ENCODE measurements at places on chromosomes 1 and 21.
A peak's percentile ranks its signal among the peaks of the same experiment; 100 is the strongest.

GRCh38 chr1:206070627-206071304, 17.8 kb downstream of the RHEX start:
- H3K4me3 ChIP-seq: no peak overlapping the region
- no peaks in the 10 kb centered on the region for H3K27me3 ChIP-seq
- DNase-seq: no peak

- H3K36me3 ChIP-seq: no peaks in the 10 kb centered on the region
- DNase-seq: no peak
- H3K27me3 ChIP-seq: no peaks in the 10 kb centered on the region
- no peak overlapping the region for H3K4me3 ChIP-seq
These were observed 111.3 kb downstream of the GREM2 start for GRCh38 chr1:240500647-240501046.

DNA sequence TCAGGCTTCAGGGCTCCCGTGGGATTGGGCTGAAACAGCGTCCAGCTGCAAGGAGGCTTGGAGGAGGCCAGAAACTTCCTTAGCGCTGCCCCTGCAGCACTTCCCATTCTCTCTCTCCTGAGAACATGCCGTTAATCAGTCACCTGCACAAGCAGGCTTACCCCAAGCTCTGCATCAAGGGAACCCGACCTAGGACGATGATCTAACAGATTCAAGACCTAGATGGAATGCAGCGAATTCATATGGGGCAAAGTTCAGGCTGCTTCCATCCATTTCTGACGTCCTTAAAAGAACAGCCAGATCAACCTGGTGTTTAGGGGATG, 114.1 kb downstream of the ERG start:
- no peak overlapping the region for H3K4me3 ChIP-seq
- H3K36me3 ChIP-seq: no peaks in the 10 kb centered on the region
- no peak for DNase-seq
- no peaks in the 10 kb centered on the region for H3K4me1 ChIP-seq
- no peak overlapping the region for H3K27ac ChIP-seq
- H3K27me3 ChIP-seq: peaks cover 19% of the 10 kb centered on the region

GRCh38 chr21:37547615-37548200, 181.1 kb downstream of the DYRK1A start:
- H3K4me3 ChIP-seq: no peak overlapping the region
- no peak overlapping the region for H3K27ac ChIP-seq
- DNase-seq: no peak
- peaks cover 3% of the 10 kb centered on the region for H3K4me1 ChIP-seq

DNA sequence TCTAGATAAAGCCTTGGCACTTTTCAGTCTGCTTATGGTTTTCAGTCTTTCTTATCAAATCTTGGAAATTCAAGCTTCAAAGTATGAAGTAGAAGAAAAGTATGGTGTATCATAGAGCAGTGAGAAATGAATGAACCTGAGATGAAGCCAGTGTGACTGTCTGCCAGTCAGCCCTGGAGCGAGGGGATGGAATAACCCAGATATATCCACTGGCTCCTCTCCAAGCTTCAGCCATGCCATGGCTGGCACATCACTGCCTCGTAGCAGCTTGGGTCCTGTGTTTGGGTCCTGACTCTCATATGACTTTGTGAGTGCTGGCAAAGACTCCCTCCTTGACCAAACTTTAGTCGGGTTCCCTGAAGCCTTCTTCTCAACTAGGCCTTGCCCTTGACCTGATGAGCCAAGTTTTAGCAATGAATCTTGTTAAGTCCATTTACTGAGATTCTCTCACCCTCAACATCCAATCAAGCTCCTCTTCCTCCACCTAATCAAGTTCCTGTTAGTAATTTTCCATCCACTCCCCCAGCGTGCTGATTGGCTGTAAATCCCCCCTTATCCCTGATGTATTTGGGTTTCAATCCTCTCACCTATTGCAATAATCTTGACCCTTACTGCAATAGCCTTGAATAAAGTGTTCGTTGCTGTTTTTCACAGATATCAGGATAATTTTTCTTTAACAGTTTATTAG, 62.5 kb upstream of the PRDX6 start:
- H3K27me3 ChIP-seq: no peaks in the 10 kb centered on the region
- no peak overlapping the region for H3K4me3 ChIP-seq
- H3K27ac ChIP-seq: no peak overlapping the region
- no peak for DNase-seq
- H3K4me1 ChIP-seq: peaks cover 11% of the 10 kb centered on the region

GRCh38 chr1:209526137-209526536, 57.4 kb upstream of the CAMK1G start:
- no peak for DNase-seq
- no peak overlapping the region for H3K4me3 ChIP-seq
- H3K27ac ChIP-seq: no peak overlapping the region
- peaks cover 8% of the 10 kb centered on the region for H3K27me3 ChIP-seq

DNA sequence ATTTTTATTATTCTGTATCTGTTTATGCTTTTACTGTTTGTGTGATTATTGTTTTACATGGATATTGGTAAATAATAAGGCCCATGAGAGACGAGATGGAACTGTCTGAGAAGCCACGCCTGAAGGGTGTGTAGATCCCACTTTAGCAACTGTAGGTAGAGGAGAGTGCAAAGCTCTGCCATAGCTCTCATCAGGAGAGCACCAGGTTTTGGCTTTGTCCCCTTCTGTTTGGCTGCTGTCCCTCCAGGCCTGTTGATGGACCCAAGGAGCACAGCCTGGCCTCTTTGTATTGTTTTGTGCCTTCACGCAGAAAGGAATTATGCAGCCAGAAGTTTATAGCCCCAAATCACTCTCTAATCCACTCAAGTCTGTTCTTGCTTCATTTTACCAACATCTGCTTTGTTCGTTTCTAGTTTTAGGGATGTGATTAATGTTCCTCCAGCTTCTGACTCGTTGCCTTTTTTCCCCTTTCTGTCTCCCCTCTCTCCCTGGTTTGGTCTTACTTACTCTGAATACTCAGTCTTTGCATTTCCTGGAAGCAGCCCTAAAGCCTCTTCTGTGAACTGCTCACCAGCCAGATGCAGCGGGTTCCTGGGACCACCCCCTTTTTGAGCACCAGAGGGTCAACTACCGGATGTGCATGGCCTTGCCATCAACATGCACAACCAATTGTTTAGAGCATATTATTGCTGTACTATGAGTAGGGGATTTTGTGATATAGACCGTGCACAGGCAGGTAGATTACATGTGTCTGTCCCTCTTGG, 127.3 kb downstream of the HHAT start:
- H3K36me3 ChIP-seq: no peaks in the 10 kb centered on the region
- no peak for DNase-seq
- H3K27me3 ChIP-seq: no peaks in the 10 kb centered on the region
- H3K4me1 ChIP-seq: no peaks in the 10 kb centered on the region
- no peak overlapping the region for H3K27ac ChIP-seq
- H3K4me3 ChIP-seq: no peak overlapping the region

GRCh38 chr21:27837936-27838335, 871.0 kb upstream of the ADAMTS5 start:
- H3K36me3 ChIP-seq: no peaks in the 10 kb centered on the region
- no peak for DNase-seq
- H3K27ac ChIP-seq: no peak overlapping the region
- H3K4me1 ChIP-seq: no peaks in the 10 kb centered on the region
- H3K4me3 ChIP-seq: no peak overlapping the region

GRCh38 chr1:235993652-235994051, 71.2 kb downstream of the NID1 start:
- no peaks in the 10 kb centered on the region for H3K36me3 ChIP-seq
- H3K4me3 ChIP-seq: no peak overlapping the region
- no peak for DNase-seq
- H3K4me1 ChIP-seq: peaks cover 20% of the 10 kb centered on the region
- H3K27ac ChIP-seq: no peak overlapping the region

DNA sequence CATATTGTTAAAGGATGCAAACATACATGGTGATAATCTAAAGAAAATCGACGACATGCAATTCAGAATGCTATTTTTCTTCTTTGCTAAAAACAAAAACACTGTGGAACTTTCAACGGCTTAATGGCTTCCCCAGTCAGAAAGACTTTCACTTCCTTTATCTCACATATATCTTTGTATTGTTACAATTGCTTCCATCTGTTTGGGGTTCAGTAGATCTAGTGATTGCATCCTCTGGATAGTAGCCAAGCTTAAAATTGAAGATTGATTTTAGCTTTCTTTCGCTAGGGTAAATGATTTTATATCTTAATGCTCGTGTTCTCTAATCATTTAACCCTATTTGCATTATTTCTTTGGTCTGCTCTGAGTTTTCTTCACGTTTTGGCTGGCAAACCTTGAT, 31.8 kb upstream of the ADAMTS1 start:
- H3K36me3 ChIP-seq: no peaks in the 10 kb centered on the region
- no peak overlapping the region for H3K4me3 ChIP-seq
- DNase-seq: no peak
- no peaks in the 10 kb centered on the region for H3K27me3 ChIP-seq

- no peak overlapping the region for H3K27ac ChIP-seq
- H3K4me1 ChIP-seq: peaks cover 2% of the 10 kb centered on the region
- DNase-seq: no peak
- no peaks in the 10 kb centered on the region for H3K36me3 ChIP-seq
- peaks cover 40% of the 10 kb centered on the region for H3K27me3 ChIP-seq
- no peak overlapping the region for H3K4me3 ChIP-seq
These were observed 221.1 kb downstream of the NPHP4 start for GRCh38 chr1:5770981-5771765.

- H3K4me3 ChIP-seq: no peak overlapping the region
- no peak for DNase-seq
- no peaks in the 10 kb centered on the region for H3K4me1 ChIP-seq
- H3K36me3 ChIP-seq: no peaks in the 10 kb centered on the region
These were observed 157.8 kb downstream of the PRDM16 start for GRCh38 chr1:3226701-3227350.

DNA sequence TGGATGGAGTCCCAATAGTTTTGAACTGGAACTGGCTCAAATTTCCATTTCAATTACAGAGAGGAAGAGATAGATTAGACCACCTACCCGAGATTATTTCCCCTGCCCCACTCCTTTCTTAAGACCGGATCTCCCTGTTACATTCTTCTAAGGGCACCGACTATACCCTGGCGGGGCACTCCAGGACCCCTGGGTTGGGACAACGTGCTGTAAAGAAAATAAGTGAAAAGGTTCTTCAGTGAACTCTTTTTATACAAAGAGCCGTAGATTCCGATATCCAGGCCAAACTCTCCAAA, 6.7 kb downstream of the NR5A2 start:
- no peak overlapping the region for H3K4me3 ChIP-seq
- no peaks in the 10 kb centered on the region for H3K36me3 ChIP-seq
- peaks cover 28% of the 10 kb centered on the region for H3K4me1 ChIP-seq
- peaks cover 30% of the 10 kb centered on the region for H3K27me3 ChIP-seq
- no peak for DNase-seq
- H3K27ac ChIP-seq: no peak overlapping the region

DNA sequence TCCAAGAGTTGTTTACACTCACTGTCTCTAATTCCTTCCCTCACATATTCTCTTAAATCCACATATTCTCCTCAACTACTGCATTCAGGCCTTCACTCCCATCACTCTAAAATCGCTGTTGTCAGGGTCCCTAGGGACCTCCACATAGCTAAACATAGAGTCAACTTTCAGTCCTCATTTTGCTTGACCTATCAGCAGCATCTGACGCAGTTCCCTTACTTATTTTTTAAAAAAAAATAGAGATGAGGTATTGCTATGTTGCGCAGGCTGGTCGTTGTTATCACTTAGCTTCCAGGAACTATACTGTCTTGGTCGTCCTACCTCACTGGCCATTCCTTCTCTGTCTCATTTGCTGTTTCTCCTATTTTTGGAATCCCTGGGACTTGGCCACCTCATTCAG, 11.7 kb upstream of the PLEKHO1 start:
- DNase-seq: no peak
- H3K4me1 ChIP-seq: no peaks in the 10 kb centered on the region
- H3K27me3 ChIP-seq: no peaks in the 10 kb centered on the region
- H3K27ac ChIP-seq: no peak overlapping the region

- H3K4me1 ChIP-seq: no peaks in the 10 kb centered on the region
- H3K4me3 ChIP-seq: no peak overlapping the region
- no peak for DNase-seq
- H3K27ac ChIP-seq: no peak overlapping the region
- no peaks in the 10 kb centered on the region for H3K27me3 ChIP-seq
These were observed 214.6 kb upstream of the NCAM2 start for GRCh38 chr21:20783611-20784010.

DNA sequence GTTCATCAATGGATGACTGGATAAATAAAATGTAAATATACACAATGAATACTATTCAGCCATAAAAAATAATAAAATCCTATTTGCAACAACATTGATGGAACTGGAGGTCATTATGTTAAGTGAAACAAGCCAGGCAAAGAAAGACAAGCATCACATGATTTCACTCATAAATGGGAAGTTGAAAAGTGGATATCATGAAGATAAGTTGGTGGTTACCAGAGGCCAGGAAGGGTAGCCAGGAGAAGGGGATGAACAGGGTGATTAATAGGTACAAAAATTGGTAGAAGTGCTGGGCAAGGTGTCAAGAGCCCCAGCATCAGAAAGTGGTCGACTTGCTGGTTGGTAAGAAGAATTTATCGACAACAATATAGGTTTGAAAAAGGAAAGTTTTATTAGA, 1.3 kb upstream of the PARK7 start:
- DNase-seq: no peak
- H3K4me3 ChIP-seq: no peak overlapping the region
- H3K27me3 ChIP-seq: no peaks in the 10 kb centered on the region
- H3K4me1 ChIP-seq: peaks cover 48% of the 10 kb centered on the region
- H3K27ac ChIP-seq: peak overlapping the region; percentile 89

GRCh38 chr1:204463125-204464060, 31.2 kb downstream of the PIK3C2B start:
- H3K4me3 ChIP-seq: no peak overlapping the region
- H3K36me3 ChIP-seq: peaks cover 42% of the 10 kb centered on the region
- H3K27me3 ChIP-seq: no peaks in the 10 kb centered on the region
- peaks cover 58% of the 10 kb centered on the region for H3K4me1 ChIP-seq
- no peak overlapping the region for H3K27ac ChIP-seq

DNA sequence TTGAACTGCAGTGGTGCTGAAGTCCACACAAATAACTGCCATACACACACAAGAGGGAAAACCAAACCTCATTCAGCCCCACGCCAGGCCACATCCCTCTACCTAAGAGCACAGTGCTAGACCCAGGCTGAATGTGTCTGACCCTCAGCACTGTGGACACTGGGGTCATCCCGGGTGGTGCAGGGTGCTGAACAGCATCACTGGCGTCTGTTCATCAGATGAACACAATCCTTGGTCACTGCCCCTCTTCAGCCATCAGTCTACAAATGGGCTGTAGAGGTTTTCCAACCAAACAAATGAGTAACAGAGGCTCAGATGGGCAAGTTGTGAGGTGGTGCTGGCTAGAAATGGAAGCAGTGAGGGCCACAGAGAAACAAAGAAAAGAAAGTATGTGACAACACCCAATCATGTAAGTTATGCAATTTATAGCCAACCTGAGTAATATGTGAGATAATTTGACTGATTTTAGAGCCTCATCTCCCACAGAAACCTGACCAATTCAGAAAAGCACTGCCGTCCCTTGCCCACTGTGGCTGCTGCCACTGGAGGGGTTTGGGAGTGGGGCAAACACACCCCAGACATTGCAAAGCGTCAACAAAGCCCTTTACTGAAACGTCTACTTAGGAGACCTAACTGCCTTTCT, 27.9 kb downstream of the GNB1 start:
- H3K4me1 ChIP-seq: peaks cover 15% of the 10 kb centered on the region
- H3K27me3 ChIP-seq: no peaks in the 10 kb centered on the region
- H3K27ac ChIP-seq: no peak overlapping the region
- H3K4me3 ChIP-seq: no peak overlapping the region
- DNase-seq: no peak

GRCh38 chr1:101241485-101242225, 4.8 kb downstream of the S1PR1 start:
- no peak for DNase-seq
- H3K27ac ChIP-seq: peak overlapping the region; percentile 43
- H3K27me3 ChIP-seq: no peaks in the 10 kb centered on the region

GRCh38 chr1:59967780-59968179, 41.2 kb upstream of the CYP2J2 start:
- no peaks in the 10 kb centered on the region for H3K4me1 ChIP-seq
- H3K27me3 ChIP-seq: no peaks in the 10 kb centered on the region
- H3K36me3 ChIP-seq: no peaks in the 10 kb centered on the region
- DNase-seq: no peak
- H3K4me3 ChIP-seq: no peak overlapping the region
- H3K27ac ChIP-seq: no peak overlapping the region
